ENCODE measurements at places on chromosomes 5 and 9. TPM values are rescaled to one million over a fixed set of nuclear protein-coding genes. Genes with fewer than 3 reads are reported as not detected.
A peak's percentile ranks its signal among the peaks of the same experiment; 100 is the strongest.

Gene NUTM2G
- polyA plus RNA-seq = 1.6 TPM

Gene NKD2
- polyA plus RNA-seq = 3.6 TPM

Gene TEX48
- polyA plus RNA-seq = not detected

Gene PCDHGA10
- polyA plus RNA-seq = 1.6 TPM

Gene SHOC1
- polyA plus RNA-seq = 0.26 TPM

Gene FAXDC2
- 17.8 TPM for polyA plus RNA-seq

GRCh38 chr9:8052991-8053390 is 253.4 kb upstream of the DMAC1 start:
- DNase-seq = no peak

- DNase-seq = peak; percentile 23
Observed at GRCh38 chr5:36158144-36158543, 6.2 kb downstream of the SKP2 start.

- DNase-seq = no peak
Observed at GRCh38 chr5:126461838-126462237, 38.6 kb downstream of the GRAMD2B start.

- DNase-seq = no peak
Observed at GRCh38 chr5:125928663-125929062, 494.5 kb upstream of the GRAMD2B start.

- DNase-seq = no peak
Observed at GRCh38 chr5:4942831-4943178, 197.3 kb upstream of the ADAMTS16 start.

- DNase-seq = no peak
Observed at GRCh38 chr9:23232831-23233230, 593.2 kb downstream of the ELAVL2 start.

GRCh38 chr9:125586172-125586511 is 120.9 kb downstream of the MAPKAP1 start:
- no peak for DNase-seq

- DNase-seq = no peak
Observed at GRCh38 chr5:88944751-88945531, 62.0 kb upstream of the MEF2C start.

DNA sequence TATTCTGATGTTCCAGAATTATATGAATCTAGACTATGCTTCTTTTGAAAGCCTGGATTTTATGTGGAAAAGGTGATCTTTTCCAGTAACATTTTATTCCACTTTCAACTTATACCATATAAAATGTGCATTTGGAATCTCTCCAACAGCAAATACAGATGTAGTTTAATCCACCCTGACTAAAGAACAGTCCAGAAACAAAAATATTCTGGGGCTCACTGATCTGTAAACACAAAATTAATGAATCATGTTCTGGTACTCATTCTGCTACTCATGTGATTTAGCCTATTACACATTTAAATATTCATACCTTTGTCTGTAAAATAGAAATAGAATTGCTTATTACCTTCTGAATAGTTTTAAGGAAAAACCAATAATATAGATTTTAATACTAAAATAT is 125.8 kb downstream of the ARRDC3 start:
- no peak for DNase-seq

GRCh38 chr5:6542421-6543345 is 90.2 kb downstream of the NSUN2 start:
- DNase-seq = no peak

DNA sequence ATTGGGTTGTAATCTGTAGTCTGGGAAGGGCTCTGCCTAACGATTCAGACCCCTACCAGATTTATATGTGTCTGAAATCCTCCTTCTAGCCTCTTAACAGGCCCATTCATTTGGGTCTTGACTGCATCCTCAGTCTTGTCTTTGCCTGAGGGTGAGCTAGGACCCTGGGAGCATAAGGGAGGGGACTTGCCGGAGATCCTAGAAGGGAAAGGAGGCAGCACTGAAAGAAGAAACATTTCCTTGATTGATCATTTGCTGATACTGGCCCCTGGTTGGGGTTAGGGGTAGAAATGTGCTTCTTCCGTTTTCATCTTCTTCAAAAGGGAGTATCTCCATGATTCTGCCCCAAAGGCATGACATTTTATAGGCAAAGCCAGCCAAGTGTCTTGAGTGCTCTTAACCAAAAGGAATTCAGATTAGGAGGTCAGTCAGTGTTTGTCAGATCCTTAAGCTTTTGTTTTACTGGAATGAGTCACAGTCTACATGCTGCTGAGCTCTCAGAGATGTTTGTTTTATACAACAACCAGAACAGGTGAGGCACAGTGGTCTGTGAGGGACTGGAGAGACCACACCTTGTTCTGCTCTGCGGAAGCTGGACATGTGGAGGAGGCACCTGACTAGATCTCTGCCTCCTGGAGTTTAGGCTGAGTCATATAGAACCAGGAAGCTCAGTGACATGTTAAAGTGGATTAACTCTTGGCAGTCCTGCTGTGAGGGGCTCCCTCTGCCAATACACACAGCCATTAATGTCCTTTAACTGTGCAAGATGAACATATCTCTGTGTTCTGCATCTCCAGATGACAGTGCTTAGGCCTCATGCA is 37.7 kb downstream of the PCDHAC2 start:
- DNase-seq = no peak

DNA sequence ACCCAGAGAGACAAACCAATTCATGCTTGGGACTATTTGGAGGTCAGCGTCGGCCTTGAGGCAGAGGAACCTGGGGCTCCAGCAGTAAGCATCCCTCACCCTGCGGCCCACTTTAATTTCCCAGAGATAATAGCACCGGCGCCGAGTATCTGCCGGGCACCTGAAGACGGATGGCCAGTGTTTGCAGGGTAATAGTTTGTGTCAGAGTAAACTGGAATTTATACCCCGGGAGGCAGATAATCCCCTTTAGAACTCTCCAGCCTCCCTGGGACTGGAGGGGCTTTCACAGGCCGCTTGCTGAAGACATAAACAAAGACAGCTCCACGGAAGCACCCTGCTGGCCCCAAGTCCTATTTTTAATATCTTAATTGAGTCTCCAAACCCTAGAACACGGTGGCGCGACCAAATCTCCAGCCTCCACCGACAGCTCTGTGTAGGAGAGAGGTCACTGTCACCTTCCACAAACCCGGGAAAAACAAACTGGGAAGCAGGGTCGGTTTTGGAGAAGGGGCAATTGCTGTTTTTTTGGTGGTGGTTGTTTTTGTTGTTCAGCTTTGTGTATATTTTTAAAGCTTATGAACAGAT is 17.4 kb upstream of the FCN1 start:
- DNase-seq = no peak
